NCI-H1105 (cell line): ENCODE measurements at places on chromosomes 6 and 20.
A peak's percentile ranks its signal among the peaks of the same experiment; 100 is the strongest.

GRCh38 chr20:528923-529604, 14.5 kb downstream of the CSNK2A1 start:
- no peak for DNase-seq

DNA sequence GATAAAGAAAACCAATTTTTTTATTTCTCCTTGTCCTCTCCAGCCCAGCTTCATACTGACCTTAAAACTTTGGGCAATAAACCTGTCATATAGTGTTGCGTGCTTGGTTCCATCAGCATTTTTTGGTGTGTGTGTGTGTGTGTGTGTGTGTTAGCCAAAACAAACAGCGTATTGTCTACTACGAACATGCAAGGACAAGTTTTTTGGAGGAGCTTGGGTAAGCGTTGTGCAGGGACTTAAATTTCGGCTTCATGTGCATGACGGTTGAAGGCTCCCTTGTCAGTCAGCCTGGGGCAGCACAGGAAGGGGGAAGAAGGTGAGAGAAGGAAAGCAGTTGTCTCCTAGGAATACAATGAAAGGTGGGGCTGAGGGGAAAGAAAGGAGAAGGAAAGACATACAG, 62.0 kb upstream of the PAX1 start:
- no peak for DNase-seq

DNA sequence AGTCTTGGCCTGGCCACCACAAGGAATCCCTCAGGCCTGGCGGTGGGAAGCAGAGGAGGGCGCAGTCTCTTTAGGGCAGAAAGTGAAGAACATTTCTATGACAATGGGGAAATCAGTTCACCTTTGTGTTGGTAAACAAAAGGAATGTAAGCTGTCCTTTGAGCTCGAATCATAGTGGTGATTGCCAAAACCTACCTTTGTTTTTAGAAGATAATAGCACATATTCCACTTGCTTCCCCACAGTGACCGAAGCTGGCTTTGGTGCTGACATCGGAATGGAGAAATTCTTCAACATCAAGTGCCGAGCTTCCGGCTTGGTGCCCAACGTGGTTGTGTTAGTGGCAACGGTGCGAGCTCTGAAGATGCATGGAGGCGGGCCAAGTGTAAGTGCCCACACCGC, 144.1 kb downstream of the MTHFD1L start:
- no peak for DNase-seq

GRCh38 chr6:50717734-50718457, 4.6 kb downstream of the TFAP2D start:
- no peak for DNase-seq

DNA sequence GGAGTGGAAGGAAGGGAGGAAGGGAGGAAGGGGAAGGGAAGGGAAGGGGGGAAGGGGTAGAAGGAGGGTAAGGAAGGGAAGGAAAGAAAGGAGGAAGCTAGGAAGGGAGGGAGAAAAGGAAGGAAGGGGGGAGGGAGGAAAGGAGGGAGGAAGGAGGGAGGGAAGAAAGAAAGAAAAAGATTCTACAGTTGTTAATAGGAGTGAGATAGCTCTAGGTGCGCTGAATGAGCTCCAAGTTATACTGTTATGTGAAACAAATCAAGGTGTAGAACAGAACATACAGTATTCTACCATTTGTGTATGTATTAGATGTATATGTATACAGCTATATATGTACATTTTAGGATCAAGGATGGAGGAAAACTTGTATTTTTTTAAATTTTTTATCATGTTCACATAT, 167.7 kb downstream of the HACE1 start:
- DNase-seq: no peak

- DNase-seq: no peak
Measured at GRCh38 chr20:57090590-57091560, 175.6 kb downstream of the BMP7 start.

DNA sequence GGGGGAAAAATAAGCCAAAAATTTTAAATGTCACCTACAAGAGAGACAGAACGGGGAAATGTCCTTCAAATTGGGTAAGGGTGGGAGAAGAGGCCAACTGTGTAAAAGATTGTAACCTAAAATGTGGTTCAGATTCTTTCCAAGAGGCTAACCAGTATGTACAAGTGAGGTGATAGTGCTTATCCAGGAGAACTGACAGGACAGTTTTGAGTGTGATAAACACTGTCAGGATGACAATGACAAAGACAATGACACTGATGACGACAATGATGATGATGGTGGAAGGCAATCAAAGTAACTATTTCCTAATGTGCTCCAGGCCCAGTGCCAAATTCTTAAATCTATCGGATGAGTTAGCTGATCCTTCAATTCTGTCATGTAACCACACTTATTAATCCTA, 57.3 kb downstream of the TASP1 start:
- DNase-seq: no peak

DNA sequence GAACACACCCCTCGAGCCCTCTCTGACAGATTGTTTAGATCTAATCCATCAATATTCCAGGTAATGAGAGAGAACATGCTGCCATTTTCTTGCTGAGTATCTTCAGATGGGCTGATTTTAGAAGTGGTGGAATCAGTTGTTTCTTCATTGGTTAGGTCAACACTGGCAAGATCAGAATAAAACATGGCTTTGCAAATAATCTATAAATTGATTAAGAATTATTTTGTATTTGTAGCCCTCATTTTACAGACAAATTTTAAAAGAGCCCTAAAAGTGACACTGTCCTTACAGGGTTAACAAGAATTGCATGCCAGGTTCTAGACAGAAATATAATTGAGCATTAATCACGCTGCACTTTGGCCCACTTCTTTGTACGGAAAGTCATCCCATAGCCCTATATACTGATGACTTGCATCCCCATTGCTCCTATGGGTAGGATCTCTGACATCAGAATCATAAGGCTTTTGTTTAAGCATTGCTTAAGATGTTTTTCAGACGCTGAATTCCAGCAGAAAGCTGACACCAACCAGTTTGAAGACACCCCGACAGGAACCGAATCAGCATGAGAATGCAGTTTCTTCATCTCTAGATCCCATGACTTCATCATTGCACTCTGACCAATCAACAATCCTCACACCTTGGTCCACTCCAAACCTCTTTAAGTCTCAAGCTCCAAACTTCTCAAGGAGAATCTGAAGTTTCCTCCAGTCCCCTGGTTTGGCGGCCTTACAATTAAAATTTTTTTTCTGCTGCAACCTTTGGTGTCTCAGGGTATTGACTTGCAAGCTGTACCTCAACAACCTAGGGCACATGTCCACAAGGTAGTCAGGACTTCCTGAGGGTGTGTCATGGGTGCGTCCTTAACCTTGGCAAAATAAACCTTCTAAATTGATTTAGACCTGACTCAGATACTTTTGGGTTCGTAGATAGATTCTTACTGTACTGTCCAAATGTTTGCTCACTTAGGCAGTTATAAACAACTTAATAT, 7.8 kb downstream of the TDP2 start:
- DNase-seq: no peak

- peak; percentile 19 for DNase-seq
Measured at GRCh38 chr6:157272866-157273755, 50.2 kb downstream of the TMEM242 start.

DNA sequence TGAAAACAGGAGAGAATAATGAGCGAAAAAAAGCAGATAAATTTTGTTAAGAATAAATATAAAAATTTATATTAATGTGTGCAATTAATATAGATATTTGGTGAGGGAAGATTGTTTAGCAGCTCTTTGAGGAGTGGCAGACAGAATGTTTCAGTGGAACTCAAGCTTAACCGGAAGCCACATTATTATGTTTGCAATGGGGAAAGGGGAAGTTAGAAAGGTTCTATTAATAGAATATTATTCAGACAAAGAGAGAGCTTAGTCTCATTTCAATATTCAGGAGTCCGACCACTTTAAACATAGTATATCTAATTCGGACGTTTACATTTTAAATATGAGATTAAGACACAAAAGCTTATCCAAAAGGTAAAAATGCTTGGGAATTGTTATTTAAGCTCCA, 81.6 kb upstream of the KHDRBS2 start:
- no peak for DNase-seq

- no peak for DNase-seq
Measured at GRCh38 chr6:33024521-33024920, 15.1 kb upstream of the HLA-DOA start.

GRCh38 chr20:7770046-7770445, 170.2 kb downstream of the HAO1 start:
- no peak for DNase-seq

- DNase-seq: no peak
Measured at GRCh38 chr6:148179786-148180185, 162.9 kb upstream of the SASH1 start.

DNA sequence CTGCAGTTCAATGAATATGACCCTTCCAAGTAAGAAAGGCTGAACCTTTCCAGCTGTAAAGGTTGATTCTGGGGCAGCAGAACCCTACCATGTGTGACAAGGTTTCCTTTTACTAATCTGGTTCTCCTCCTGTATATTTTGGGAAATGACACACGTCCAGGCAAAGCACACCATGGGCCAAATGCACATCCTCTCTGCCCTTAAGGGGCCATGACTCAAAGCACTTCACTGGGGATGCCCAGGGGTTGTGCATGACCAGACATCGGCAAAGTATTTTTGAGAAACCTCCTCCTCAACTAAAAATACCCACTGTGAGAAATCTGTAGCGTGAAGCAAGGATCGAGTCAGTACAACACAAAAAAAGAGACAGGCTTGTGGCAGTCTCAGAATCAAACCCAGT, 174.7 kb downstream of the BACH2 start:
- DNase-seq: no peak

- no peak for DNase-seq
Measured at GRCh38 chr6:149473080-149474052, 11.4 kb downstream of the ZC3H12D start.

GRCh38 chr6:143294265-143294860, 156.1 kb downstream of the ADAT2 start:
- no peak for DNase-seq

DNA sequence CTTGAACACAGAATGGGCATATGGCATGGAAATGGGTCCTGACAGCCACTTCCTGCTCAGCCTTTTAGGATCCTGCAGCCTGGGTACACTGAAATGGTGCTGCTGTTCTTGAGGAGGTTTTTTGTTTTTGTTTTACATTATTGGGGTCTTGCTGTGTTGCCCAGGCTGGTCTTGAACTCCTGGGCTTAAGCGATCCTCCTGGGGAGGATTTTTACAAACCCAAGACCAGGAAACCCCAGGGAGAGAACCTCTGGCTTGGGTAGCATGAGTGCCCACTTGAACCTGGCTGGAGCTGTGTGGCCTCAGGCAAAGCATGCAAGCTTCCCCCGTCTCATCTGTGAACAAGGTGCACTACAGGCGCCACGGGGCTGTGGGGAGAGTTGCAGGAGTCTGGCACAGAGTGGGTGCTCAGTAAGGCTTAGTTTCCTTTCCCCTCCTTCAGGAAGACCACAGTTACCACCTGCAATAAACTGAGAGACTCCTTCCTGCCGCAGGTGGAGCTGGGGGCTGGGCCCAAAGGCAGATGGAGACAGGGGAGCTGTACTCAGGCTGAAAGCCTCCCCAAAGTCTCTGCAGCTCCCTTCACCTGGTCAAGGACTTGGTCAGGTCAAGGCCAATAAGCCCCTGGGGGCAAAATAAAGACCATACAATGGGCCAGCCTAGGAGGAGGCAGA, 1.8 kb downstream of the SLA2 start:
- DNase-seq: no peak

- no peak for DNase-seq
Measured at GRCh38 chr20:17875106-17875980, 93.3 kb downstream of the SNX5 start.

GRCh38 chr6:40379811-40380210, 207.4 kb downstream of the LRFN2 start:
- DNase-seq: no peak

GRCh38 chr20:6920991-6921613, 153.6 kb downstream of the BMP2 start:
- no peak for DNase-seq

DNA sequence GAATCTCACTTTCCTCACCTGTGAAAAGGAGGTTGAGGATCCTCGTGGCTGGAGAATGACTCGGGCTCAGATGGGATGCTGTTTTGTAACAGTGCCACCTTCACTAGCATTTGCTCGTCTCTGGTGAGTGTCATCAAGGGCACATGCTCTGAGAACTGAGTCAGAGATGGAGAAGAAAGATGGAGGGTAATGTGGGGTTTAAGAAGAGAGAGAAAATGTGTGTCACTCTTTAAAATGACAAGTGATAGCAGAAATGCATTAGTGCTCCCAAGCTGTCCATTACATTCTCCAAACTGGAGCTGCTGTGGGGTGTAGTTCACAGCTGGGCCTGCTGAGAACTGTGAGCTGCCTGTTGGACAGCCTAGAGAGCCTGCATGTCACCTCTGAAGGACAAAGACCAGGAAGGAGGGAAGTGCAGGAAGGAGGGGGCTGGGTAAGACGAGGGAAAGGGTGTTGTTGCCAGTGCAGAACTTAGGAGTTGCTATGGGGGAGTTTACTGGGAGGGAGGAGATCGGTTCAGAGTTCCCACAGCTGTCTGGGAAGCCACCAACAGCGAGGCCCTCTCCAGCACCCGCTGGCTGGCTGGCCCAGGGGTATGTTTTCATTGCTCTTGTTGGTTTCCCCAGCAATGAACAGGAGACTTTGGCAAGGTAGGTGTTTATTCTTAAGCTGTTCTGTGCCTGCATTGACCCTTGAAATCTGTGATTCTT, 19.8 kb downstream of the GMPR start:
- DNase-seq: no peak

DNA sequence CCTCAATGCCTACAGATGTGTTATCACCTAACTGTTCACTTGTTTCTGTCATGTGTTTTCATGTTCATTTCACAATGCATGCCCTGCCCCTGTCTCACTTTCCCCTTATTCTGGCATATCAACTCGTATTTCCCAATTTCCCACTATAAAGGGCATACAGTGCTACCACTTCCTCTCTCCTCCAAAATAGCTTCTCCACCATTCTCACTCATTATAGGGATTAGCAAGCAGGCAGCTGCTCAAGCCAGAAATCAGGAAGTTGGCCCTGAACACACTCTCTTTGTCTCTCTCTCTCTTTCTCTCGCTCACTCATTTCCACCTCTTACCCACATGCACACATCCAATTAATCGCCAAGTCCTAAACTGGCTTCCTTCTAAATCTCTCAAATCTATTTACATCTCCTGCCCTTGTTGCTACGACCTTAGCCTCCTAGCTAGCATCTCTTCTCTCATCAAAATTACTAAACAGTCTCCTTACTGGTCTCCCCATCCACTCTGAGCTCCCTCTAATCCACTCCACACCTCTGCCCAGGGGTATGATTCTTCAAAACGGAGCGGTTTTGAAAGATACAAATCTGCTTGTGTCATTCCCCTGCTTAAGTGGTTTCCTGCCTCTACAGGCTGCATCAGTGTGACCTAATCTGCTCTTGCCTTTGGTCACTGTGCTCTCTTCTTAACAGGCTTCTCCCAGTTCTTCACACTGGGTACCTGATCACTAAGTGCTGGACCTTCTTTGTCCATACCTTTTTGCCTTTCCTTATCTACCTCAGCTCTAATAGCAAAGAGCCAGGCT, 196.2 kb downstream of the BTBD9 start:
- no peak for DNase-seq

DNA sequence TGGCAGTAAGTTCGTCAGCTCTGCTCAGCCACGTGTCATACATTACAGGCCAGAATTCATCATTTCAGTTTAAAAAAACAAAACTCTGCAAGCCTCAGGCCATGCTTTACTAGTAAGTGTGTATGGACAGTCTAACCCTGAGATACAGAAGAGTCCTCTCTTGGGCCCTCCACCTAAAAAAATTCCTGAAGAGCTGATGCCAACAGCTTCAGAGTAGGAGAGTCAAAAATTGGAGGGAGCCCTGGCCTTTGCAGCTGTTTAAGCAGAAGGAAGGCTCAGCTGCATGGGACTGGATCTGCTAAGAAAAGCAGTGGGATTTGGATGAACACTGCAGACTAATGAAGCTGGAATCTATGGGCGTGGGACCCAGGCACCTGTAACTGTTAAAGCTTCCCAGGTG, 47.2 kb upstream of the FAM8A1 start:
- no peak for DNase-seq

GRCh38 chr6:61809004-61809595, 476.9 kb downstream of the KHDRBS2 start:
- peak; percentile 31 for DNase-seq
